ENCODE measurements at places on chromosomes 12 and 14.

GRCh38 chr12:18264581-18265075 lies 3.3 kb downstream of the PIK3C2G start:
- no peak for DNase-seq

- DNase-seq = no peak
These were observed 47.9 kb downstream of the WDR20 start for GRCh38 chr14:102187568-102188001.

GRCh38 chr12:80490329-80490728 lies 46.3 kb downstream of the PTPRQ start:
- no peak for DNase-seq

DNA sequence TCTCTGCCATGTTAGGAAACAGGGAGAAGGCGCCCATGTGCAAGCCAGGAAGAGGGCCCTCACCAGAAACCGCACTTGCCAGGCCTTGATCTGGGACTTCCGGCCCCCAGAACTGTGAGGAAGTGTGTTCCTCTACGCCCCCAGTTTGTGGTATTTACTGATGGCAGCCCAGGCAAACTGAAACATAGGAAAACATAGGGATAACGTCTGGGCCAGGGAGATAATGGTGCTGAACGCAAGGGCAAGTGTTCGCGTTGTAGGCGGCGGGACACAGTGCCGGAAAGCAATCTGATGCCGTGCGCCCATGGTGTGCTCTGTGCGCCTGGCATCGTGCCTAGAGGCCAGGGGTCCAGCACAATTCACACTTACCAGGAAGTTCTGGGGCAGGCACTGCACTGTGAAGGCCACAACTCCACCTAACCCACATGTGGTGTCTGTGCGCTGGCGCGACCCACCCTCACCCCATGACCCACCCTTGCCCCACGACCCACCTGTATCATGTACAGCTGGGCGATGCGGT lies 53.6 kb downstream of the ARL6IP4 start:
- DNase-seq = no peak

DNA sequence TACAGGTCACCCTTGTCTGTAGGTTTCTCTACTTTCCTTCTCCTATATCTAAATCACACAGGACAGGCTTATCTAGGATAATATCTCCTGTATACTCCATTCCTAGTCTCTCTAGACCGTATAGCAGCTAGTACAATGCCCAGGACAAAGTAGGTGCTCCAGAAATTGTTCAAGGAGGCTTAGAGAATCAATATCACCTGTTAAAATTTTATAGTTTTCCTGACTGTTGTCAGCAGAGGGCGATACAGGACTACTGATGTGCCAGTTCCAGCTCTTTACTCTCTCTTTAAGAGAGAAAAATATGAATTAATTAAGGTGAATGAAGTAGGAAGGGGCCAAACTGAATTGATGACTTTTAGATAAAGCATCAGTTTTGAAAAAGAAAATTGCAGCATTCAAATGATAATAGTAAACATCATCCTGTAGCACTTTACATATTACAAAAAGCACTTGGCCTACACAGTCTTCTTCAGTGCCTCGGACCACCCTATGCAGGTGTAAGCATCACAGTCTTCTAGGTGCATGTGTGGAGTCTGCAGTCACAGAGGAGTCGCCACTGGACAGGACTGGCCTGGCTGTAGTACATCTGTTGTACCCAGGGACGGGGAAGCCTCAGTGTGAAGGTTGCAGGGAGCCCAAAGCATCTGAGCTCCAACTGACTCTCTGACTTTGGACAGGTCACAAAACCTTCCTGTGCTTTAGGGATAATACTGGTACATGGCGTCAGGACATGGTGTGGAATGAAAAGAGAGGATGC lies 61.9 kb upstream of the MAX start:
- peak; percentile 58 for DNase-seq

DNA sequence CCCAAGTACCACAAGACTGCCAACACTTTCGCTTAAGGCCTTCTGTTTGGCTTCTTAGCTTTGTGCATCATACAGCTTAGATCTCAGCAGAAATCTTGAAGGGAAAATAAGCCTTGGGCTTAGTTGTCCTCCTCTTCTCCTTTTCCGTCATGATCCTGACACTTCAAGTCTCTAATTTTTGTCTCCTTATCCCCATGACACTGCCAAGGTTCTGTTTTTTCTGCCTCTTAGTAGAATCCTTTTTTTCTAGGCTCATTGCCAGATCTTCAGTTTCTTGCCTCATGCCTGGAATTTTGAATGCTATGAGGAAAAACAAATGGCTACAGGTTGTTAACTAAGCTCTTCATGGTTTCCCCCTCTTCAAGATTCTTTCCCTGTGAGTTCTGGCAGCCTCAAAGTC lies 450.4 kb downstream of the LRFN5 start:
- no peak for DNase-seq

- no peak for DNase-seq
These were observed 141.1 kb downstream of the HMGA2 start for GRCh38 chr12:65965358-65965757.

DNA sequence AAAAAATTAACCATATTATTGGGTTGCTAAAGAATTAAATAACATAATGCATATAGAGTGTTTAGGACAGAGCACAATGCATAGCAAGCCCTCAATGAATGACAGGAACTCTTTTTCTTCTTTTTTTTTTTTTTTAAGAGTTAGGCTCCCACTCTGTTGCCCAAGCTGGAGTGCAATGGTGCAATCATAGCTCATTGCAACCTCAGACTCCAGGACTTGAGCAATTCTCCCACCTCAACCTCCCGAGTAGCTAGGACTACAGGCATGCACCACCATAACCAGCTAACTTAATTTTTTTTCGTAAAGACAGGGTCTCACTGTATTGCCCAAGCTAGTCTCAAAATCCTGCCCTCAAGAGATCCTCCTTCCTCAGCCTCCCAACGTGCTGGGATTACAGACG lies 20.5 kb upstream of the MTERF2 start:
- no peak for DNase-seq

DNA sequence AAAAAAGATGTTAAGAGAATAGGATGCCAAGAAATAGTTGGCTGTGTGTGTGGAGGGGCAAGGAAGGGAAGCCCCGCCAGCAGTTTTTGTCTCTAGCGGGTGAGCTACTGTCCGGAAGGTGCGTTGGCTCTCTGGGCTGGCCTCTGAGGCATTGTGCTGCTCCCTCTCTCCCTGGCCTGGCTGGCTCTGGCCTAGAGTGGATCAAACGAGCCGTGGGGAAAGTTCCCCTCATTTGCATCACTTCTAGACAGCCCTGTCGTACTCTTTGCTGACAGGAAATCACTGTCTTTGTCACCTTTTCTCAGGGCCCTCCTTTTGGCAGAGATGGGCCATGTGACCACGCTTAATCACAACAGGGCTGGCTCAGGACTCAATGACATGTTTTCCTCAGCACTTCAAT lies 236.1 kb upstream of the NPAS3 start:
- DNase-seq = no peak

All from D341Med (cell line).